ENCODE measurements at places on chromosomes 16 and 17.
A peak's percentile ranks its signal among the peaks of the same experiment; 100 is the strongest.

GRCh38 chr16:78421181-78421708, 321.8 kb downstream of the WWOX start:
- DNase-seq: no peak

- no peak for DNase-seq
Observed at GRCh38 chr16:68893710-68894705, 50.7 kb downstream of the TANGO6 start.

DNA sequence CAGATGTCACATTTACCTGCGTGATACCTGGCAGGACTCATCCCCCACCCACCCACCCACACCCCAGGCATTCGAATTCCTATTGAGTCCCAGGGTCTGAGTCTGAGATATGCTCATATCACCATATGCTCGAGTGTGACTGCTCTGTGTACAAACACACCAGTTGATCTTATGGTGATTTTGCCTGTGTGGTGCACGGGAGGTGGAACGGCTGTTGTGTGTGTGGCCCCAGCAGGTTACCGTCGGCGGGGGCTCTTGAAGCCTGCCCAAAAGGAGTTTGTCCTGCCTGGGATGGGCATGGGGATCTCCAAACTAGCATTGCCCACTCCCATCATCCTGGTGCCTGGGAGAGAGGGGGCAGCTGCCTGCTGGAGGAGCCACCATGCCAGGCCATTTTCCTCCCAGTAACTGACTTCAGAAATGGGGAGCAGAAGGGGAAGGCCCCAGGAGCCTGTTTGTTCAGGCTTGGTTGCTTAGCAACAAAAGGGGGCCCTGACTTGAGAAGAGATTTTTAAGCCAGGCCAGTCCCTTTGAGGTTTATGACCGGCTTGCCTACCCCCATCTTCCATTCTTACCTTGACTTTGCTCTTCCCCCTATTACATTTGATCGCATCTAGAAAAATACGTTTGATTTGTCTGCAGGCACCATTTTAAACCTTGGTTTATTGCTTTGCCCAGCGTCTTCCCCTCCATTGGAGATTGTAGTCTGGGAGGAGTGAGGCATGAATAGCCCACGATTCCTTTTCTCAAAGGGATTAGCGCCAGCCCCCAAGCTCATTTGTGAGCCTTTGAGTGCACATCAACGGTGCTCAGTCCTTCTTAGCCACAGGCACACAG, 217.7 kb downstream of the CCDC182 start:
- no peak for DNase-seq

- no peak for DNase-seq
Observed at GRCh38 chr17:41585301-41586056, 1.2 kb downstream of the KRT14 start.

- DNase-seq: no peak
Observed at GRCh38 chr16:22370038-22370820, 4.2 kb downstream of the CDR2 start.

DNA sequence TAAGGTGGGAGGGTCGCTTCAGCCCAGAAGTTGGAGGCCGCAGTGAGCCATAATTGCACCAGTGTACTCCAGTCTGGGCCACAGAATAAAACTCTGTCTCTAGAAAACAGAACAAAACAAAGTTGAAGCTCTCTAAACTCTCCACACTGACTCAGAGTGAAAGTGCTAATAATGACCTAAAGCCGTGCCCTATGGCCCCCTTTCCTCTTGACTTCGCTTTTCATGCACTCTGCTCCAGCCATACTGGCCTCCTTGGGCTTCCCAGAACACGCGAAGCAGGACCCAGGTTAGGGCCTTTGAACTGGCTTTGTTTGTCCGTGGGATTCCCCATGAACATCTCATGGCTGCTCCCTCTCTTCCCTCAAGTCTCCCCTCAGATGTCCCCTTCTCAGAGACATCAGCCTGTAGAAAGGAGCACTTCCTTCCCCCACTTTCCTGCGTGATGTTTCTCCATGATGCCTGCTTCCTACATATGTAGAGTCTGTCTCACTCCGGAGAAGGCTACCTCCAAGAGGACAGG, 18.6 kb upstream of the SPN start:
- DNase-seq: no peak

DNA sequence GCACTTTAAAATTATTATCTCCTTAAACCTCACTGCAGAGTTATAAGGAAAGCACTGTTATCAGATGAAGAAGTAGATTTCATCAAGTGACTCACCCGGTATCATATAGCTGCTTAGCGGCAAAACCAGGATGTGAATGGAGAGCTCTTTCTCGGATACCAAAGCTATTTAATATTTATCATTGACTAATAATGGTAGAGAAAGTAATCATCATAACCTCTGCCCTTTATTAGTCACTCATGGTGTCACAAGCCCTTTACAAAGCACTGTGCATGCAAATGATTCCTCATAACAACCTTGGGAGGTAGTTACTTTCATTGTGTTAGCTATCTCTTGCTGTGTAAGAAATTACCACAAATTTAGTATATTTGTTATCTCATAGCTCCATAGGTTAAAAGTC, 592.9 kb downstream of the MAF start:
- DNase-seq: no peak

DNA sequence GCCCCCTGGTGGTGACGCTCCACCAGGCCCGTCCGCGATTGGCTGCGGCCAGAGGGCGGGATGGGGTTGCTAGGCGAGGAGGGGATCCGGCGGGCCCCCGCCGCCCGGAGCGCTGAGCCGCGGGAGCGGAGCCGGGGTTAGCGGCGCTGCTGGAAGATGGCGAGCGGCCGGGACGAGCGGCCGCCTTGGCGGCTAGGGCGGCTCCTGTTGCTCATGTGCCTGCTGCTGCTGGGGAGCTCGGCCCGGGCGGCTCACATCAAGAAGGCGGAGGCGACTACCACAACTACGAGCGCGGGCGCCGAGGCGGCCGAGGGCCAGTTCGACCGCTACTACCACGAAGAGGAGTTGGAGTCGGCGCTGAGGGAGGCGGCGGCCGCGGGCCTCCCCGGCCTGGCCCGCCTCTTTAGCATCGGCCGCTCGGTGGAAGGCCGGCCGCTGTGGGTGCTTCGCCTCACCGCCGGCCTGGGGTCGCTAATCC, at the start of gene CPD:
CPD (plus strand) TSS at position 103 of the 478 bp plus-strand sequence; CDS start at position 157, 54 bp downstream.
- peak; percentile 96 for DNase-seq

DNA sequence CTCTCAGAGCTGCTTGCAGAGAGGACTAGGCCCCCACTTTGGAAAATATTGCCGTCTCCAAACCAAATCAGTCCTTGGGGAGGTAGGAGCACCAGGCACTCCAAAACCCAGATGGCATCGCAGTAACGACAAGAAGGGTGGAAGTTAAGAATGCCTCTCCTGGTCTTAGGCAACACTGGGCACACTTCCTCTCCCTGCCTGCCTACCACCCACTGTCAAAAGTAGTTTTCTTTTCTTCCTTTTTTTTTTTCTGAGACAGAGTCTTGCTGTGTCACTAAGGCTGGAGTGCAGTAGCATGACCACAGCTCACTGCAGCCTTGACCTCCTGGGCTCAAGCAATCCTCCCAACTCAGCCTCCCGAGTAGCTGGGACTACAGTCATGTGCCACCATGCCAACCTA, 47.2 kb downstream of the SRL start:
- DNase-seq: no peak

DNA sequence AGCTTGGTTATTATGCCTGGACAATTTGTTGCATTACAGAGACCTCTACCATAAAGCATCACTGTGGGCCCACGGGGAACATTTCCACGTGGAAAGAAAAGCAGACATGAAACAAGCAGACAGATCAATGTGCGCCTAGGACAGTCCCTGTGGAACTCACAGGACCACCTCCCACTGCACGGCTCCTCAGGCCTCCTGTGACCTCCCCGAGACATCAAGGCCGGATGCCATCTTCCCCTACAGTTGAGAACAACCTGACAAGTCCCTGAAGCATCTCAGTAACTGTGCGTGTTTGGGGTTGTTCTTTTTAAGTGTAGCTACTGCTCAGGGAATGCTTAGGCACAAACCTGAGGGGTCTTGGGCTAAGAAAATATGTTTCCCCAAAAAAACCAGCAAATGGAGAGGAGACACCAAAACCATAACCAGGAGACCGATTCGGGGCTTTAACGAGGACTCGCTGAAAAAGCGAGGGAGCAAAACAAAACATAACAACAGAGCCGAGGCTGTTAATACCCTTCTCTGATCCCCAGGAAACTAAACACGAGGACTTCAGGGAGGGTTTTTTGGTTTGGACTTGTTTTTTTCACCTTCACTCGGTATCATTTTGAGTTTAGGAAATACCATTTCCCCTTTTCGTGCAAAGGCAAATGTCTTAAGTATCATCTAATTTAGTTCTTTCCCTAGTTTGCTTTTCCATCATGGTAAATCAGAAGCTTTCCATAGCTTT, 87.1 kb downstream of the CYTH1 start:
- DNase-seq: no peak

GRCh38 chr16:84641643-84642358, 6.5 kb upstream of the KLHL36 start:
- DNase-seq: no peak

- no peak for DNase-seq
Observed at GRCh38 chr16:87970186-87970585, 19.0 kb downstream of the BANP start.

GRCh38 chr16:2697401-2697948, 15.2 kb downstream of the KCTD5 start:
- no peak for DNase-seq

- no peak for DNase-seq
Observed at GRCh38 chr17:28665994-28666393, 4.0 kb downstream of the SUPT6H start.

DNA sequence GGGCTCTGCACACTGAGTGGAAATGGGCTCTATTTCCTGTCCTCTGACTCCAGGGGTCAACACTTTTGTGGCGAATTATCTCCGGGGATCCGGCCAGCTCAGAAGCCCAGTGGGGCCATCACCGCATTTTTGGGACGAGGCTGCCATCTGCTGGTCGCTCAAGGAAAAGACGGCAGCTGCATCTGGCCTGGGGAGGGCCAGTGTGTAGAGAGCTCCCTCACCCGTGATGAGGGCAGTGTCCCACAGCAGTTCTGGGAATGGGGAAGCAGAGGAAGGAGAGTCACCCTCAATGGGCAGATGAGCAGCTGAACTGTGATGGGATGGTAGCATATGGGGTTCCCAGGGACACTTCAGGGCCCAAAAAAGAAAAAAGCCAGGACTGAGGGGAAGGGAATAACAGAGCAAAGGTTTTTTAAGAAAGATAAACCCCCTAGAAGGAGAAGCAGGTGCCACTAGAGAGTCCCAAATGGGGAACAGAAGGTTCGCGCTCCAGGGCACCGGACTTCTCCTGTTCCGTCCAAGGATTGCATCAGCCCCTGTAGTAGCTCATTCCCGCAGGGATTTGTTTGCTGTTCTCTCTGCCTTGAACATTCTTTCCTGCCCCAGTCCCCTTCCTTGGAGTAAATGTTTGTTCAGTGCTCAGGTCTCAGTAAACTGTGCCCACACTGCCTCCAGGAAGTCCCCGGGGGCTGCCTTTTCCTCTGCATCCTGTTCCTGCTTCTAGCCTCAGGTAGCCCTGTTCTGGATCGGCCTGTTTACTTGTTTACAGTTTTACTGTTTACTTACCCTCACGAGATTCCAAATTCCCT, 9.3 kb upstream of the ABCC12 start:
- DNase-seq: peak; percentile 59
